NCI-H2081 treated with DMSO at 0.1 percent for 48 hours (cell line): ENCODE measurements at places on chromosomes 12 and 14.

DNA sequence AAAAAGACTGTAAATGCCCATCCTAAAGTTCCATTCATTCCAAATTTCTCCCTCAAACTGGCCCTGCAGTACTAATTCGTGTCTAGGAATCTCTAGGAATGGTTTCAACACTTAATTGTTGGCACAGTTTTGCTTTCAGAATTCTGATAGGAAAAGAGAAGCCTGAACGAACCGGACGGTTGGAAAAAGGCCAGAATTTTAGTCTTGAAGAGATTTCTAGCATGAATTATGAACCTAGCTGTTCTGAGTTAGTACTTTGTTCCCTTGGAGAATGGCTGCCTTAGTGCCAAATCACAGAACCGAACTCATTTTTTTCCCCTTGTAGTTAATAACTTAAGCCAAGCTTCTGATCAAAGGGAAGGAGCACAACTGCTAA, 262.6 kb downstream of the ADAMTS20 start:
- DNase-seq = no peak

GRCh38 chr12:53551889-53552291, 44.6 kb upstream of the NPFF start:
- no peak for DNase-seq

DNA sequence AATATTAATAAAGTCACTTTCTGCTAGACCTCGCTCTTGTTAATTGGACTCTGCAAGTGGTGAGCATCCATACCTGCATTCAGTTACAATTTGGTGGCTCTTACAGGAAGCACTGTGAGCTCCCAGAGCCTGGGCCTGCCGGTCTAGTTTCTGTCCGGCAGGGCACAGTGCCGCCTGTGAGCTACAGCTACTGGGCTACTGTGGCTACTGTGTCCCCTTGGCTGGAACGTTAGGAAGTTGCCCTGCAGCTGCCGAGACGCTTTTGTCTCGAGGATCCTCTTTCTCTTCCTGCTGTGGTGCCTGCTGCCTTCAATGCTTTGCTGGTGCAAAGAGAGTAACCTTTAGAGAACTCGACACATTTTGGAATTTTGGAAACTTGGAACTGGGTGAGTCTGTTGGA, 44.6 kb upstream of the PTGDR start:
- DNase-seq = no peak

GRCh38 chr12:85476756-85477155, 196.7 kb downstream of the ALX1 start:
- no peak for DNase-seq

DNA sequence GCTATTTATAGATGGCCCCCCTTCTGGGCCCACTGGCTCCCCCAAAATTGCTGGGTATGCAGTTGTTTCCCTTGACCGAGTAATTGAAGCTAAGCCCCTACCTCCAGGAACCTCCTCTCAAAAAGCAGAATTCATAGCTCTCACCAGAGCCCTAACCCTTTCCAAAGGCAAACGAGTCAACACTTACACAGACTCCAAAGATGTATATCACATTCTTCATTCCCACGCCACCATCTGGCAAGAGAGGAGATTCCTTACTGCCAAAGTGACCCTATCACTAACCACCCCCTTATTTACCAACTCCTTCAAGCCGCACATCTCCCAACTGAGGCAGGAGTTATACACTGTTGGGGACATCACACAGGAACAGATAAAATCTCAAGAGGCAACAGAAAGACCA, 66.8 kb downstream of the MOK start:
- no peak for DNase-seq

DNA sequence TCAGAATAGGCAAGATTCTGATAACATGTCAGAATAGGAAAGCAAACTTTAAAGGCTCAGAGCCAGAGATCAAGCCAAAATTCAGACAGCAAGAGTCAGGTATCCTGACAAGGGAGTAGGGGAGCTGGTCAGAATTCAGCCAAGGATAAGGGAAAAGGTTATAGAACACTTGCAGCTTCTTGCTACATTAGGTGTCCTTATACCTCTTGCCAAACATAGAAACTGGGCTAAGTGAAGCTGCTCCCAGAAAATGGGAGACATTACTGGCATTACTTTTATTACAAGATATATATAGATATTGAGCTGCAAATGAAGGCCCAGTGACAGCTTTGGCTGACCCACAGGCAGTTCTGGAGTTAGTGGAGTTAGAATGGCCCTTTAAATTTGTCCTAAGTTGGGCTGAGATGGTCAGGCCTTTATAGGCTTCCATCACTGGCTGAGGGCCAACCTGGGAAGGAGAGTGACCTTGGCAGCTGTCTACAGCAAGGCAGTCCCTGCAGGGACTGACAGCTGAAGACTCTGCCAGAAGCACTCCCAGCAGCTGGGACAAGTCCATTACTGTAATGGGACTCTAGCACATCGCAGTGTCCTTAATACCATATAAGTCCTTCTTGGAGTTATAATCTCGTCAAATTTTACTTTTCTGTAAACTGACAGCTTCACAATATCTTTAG, 83.0 kb downstream of the LRRC9 start:
- no peak for DNase-seq

DNA sequence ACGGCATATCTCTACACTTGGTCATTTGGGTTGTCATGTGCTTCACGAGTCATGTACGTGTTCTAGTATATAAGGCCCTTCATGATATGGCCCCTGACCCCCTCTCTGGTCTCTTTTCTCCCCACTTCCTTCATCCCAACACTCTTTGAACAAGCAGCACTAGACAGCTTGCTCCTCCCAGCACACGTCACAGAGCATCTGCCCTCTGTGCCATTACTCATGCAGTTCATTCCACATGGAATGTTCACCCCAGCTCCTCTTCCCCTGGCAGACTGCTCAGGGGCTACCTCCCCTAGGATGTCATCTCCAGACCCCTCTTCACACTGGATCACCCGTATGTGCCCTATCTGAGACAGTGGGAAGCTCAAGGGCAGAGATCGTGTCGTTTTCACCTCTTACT, 14.1 kb upstream of the LRP1-AS start:
- no peak for DNase-seq

DNA sequence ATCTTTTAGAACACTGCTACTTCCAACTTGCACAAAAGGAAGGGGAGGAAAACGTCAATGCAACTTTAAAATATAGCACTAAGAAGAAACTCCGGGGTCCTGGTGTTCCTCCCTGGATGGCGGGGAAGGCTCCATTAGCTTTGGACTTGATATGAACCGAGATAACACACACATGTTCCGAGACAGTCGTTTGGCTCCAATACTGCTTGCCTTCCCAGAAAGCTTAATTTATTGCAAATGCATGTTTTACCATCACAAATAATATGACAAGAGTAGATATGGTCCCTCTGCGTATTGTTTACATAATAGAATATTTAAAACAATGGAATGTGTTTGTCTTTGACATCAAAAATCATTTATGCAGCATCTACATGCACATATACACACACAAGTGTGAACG, 87.6 kb upstream of the CLMN start:
- no peak for DNase-seq

DNA sequence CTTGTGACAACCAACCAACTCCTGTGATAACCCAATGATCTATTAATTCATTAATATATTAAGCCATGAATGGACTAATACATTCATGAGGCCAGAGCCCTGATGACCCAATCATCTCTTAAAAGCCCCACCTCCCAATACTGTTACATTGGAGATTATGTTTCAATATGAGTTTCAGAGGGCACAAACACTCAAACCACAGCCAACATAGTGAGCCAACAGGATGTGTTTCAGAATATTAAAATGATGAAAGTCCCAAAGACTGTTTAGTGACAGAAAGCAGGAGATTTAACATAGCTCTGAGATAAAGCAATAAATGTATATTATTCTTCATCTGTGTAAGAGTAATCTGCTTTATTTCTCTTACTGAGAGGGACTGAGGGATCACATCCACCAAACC, 71.7 kb downstream of the PTPRO start:
- DNase-seq = no peak

- DNase-seq = no peak
Observed at GRCh38 chr12:117182866-117183265, 7.4 kb downstream of the FBXO21 start.

GRCh38 chr12:4223273-4223845, 50.2 kb upstream of the CCND2 start:
- DNase-seq = no peak

- no peak for DNase-seq
Observed at GRCh38 chr14:24606297-24606696, 3.2 kb downstream of the GZMH start.

DNA sequence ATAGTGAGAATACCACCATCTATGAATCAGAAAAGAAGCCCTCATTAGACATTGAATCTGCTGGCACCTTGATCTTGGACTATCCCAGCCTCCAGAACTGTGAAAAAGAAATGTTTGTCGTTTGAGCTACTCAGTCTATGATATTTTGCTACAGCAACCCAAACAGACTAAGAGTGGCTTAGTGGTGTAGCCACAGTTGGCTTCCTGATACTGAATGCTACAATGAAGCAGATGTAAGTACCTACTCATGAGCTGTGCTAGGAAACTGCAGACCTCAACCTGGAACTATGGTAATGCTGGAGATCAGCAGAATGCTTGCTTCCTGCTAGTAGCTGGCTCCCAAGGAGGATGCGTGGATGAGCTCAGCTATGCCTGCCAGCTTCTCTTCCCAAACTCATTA, 268.6 kb upstream of the CRY1 start:
- no peak for DNase-seq

DNA sequence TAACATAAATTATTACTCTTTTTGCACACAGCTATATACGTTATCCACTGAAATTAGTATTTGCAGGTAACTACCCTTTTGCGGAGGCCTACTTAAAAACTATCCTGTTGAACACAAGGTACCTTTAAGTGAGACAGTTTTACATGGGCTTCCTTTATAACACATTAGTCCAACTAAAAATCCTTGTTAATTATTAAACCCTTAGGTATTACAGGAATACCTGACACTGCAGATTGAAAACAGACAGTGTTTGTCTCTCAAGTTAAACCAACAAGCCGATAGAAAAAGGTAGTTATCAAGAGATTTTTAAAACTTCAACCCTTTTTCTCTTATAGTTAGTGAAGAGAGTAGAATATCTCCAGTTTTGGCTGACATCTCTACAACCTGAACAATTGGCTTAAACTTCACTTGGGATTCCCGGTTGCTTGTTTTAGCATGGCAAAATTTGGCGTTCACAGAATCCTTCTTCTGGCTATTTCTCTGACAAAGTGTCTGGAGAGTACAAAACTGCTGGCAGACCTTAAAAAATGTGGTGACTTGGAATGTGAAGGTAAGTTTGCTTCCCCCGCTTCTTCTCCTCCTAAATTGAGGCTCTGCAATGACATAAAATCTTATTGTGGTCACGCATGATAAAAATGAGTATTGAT, at the start of gene MIA2:
TSS of gene MIA2 (plus strand) at position 236 of the 647 bp plus-strand sequence. CDS start at position 436, 200 bp downstream.
- no peak for DNase-seq

GRCh38 chr14:81561084-81561775, 27.6 kb upstream of the SEL1L start:
- no peak for DNase-seq

GRCh38 chr12:109760031-109760929, 46.7 kb downstream of the FAM222A start:
- no peak for DNase-seq

GRCh38 chr14:32985866-32986265, 47.2 kb downstream of the NPAS3 start:
- DNase-seq = no peak

- no peak for DNase-seq
Observed at GRCh38 chr12:108542320-108542719, 18.7 kb downstream of the SART3 start.

DNA sequence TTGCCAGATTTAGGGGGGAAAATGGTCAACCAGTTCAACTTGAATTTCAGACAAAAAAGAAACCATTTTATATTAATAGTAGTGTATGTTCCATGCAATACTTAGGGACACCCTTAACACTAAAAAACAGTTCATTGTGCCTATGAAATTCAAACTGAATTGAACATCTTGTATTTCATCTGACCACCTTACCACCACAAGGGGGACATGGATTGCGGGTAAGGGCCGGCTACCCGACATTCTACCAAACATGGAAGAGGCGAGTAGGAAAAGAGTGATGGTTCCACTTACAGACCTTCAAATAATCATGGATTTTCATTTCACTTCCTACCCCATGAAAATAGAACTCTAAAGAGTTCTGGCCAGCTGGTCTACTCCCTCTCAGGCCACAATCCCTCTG, 10.3 kb upstream of the STK38L start:
- DNase-seq = no peak

- no peak for DNase-seq
Observed at GRCh38 chr12:108143144-108143543, 14.1 kb downstream of the WSCD2 start.

GRCh38 chr14:102663440-102663839, 71.0 kb downstream of the RCOR1 start:
- no peak for DNase-seq

DNA sequence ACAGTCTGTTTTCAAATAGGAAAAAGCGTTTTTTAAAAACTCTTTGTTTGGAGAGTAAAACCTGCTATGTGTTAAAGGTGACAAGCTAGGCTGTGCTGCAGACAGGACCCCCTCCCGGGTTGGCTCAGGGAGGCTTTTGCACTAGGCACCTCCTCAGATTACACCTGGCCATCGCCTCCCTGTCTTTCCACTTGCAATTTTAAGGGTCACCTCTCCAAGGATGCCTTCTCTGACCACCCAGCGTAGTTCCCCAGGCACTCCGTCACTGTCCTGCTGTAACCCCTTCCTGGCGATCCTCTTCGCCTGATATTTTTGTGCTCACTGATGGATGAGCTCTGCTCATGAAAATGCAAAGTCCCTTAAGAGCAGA, 80.7 kb downstream of the NTF3 start:
- DNase-seq = no peak

GRCh38 chr14:104041430-104042104, 43.9 kb upstream of the ASPG start:
- DNase-seq = no peak

- DNase-seq = no peak
Observed at GRCh38 chr12:74980510-74980909, 229.1 kb downstream of the KCNC2 start.

DNA sequence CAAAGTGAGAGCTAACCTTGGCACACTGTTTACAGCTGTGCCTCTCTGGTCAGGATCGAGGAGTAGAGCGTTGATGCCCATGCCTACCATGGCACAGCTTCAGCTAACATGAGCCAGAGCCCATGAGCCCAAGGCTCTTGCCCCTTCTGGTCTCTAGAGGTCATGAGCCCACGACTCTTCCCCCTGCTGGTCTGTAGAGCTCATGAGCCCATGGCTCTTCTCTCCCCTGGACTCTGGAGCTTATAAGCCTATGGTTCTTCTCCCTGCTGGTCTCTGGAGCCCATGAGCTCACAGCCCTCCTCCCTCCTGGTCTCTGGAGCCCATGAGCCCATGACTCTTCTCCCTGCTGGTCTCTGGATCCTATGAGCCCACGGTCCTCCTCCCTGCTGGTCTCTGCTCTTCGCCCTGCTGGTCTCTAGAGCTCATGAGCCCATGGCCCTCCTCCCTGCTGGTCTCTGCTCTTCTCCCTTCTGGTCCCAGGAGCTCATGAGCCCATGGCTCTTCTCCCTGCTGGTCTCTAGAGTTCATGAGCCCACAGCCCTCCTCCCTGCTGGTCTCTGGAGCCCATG, 16.6 kb upstream of the CLMN start:
- DNase-seq = no peak

DNA sequence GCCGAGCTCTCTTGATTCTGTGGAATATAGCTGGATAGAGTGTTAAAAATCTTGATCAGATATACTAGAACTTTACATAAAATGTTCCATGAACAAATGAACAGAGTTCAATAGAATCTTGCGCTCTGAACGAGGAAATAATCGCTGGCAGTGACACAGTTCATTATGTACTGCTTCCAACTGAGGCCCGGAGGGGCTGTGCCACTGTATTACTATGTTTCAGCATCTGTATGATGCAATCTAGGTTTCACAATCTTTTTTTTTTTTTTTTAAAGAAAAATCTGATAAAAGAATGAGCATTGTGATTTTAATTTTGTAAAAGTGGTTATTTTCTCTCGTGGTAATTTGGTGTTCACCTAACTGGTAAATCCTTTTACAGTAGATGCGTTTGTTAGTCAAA, 77.2 kb downstream of the FERMT2 start:
- DNase-seq = no peak
